Non-pigmented ciliary epithelial cell (primary cell): ENCODE measurements at places on chromosomes 7 and 10.

GRCh38 chr10:133399123-133399601, 5.2 kb downstream of the MTG1 start:
- DNase-seq: no peak

DNA sequence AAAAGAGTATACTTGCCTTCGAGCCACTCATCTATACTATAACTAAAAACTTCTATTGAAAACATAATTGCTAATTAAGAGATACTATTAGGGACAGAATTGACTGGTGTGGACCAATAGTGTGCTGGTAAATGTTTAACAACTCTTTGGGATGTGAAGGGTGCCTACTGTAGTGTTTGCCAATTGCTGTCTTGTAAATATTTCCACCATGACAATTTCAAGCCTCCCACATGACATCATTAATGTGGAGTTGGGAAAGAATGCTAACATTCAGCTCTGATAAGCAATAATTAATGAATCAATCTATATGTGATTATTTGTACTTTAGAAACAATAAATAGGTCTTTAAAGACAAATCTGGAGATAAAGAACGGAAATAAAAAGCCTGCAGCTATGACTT, 136.8 kb downstream of the DGKB start:
- no peak for DNase-seq

- no peak for DNase-seq
Observed at GRCh38 chr10:88530629-88531391, 52.3 kb downstream of the RNLS start.

DNA sequence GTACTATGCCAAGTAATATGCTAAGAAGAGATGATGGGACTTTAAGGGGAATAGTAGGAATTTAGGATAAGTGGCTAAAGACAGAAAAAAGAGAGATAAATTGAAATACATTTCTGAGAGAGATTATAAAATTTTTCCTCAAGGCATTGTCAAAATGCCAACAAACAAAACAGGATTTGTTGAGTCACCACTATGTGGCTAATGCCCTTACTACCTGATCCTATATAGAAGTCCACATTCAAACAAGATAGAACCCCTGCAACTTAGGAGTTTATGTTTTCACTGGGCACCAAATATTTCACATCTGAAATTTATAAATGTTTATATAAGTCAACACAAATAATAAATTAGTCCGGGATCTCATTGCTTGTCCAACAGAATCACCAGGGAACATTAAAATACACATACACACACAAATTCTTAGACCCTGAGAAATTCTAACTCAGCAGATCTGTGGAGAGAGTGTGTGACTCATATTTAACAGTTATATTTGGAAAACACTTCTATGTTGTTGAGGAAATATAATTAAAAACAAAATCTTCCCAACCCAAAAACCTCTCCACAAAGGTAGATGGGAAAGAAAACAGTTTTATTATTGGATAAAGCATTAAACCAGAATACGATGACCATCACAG, 154.3 kb downstream of the PPP1R3A start:
- DNase-seq: no peak

DNA sequence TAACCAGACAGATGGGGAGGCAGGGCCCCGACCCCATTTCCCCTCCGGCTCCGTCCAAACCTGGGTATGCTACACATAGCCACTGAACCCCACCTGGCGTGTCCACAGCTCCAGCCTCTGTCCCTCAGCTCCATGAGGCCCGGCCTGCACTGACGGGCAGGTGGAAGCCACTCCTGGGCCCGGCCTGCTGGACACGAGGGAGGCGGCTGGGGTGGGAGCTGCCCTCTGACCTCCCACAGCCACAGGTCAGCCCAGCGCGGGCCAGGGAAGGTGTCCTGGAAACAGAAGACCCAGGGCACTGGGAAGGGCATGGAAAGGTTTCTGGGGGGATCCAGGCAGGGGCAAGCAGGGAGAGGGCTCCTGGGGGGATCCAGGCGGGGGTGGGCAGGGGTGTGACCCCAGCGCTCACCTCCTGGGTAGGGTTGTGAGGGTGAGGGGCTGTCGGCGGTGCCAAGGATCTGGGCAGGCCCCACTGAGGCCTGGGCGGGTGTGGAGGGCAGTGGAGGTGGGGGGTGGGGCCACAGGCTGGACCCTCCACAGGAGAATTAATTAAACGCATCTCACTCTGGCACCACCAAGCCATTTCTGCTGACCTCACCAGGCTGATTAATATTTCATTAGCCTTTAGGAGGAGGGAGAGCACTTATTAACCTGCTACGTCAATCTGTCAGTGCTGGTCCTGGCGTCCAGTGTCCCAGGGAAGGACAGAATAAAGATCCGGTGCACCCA, 108.9 kb downstream of the UNCX start:
- DNase-seq: no peak

DNA sequence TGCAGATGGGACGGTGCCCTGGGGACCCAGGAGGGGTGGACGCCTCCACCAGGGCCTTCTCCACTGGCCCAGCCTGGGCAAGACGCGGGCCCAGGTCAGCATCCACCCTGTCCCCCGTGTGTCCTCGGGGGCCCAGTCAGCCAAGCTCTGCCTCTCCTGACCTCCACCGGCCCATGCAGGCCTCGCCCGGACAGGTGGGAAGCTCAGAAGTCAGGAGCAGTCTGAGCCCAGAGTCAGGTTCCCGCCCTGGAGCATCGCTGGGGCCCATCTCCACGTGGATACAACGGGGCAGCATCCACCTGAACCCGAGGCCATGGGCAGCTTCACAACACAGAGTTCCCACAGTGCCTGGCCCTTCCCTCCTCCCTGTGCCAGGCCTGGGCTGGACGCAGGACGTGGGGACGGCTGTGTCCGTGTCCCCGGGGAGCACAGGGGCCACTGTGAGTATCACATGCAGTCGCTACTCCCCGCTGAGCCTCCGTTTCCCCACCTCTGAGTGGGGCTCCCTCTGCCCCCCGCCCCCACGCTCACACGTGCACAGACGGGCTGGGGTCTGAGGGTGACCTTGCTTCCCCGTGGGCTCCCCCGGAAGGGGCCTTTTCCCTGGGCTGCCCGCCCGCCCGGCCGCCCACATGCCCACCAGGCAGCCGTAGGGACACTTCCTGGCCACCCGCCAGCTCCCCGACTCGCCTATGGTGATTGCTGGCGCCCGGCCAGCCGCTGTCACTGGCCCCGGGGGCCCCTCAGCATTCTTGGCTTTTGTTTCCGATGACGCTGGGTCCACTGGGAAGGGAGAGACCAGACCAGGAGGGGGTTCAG, 64.3 kb downstream of the PDGFA start:
- DNase-seq: no peak

DNA sequence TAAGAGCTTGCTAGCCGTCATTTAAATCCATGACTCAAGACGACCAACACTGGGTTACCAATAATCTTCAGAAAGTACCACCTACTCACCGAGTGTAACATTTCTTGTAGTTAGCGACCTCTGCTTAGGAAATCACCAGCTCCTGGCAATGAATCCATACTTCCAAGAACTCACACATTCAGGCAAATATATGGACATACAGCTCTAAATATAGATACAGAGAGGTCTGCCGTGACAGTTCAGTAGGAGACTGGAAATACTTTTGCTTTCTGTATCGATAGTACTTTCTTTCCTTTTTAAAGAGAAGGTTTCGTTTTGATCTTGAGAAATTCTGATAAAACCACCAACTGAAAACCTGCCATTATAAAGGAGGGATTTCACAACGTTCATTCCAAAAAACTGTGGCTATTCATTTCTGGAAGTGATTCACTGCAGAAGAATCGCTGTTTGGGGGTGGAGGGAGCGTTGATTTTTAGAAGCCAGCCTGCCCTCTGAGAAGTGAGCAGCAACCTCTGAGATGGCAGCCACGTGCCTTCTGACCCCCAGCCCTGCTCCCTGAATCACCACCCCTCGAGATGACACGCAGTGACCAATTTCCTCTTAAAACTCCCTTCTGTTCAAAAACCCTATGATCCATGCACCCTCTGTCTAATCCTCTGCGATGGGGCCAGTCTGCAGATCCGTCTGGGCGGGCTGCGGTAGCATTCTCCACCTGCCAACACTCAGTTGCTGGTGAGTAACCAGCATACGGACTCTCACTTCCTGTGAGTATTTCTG, 179.0 kb upstream of the KLF14 start:
- peak; percentile 94 for DNase-seq

- no peak for DNase-seq
Observed at GRCh38 chr7:103593691-103594090, 147.7 kb upstream of the SLC26A5 start.

DNA sequence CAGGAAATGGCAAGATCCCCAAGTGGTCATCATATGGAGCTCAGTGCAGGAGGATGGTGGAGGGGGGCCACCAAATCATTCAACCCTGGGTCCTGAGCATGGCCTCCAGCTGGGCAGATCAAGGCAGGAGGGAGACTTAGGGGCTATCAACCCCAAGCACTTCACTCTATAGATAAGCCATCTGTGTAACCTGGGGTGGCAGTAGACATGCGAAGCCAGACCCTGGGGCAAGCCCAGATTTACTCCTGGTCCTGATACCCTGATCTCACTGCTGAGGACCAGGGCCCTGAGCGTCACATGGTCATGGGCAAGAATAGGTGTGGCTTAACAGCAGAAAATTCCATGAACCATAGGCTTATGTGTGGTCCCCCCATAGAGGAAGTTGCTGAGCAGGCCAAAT, 173.0 kb upstream of the ADCY1 start:
- no peak for DNase-seq

DNA sequence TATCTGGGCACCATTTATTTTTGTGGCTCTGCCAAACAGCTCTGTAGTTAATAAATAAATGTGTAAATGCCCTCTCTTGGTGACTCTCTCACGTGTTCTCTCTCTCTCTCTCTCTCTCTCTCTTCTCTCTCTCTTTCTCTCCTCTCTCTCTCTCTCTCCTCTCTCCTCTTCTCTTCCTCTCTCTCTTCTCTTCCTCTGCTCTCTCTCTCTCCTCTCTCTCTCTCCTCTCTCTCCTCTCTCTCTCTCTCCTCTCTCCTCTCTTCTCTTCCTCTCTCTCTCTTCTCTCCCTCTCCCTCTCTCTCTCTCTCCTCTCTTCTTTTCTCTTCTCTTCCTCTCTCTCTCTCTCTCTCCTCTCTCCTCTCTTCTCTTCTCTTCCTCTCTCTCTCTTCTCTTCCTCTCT, 145.8 kb upstream of the TMEM72 start:
- no peak for DNase-seq

GRCh38 chr7:102917436-102918353, 4.9 kb downstream of the LRRC17 start:
- no peak for DNase-seq

DNA sequence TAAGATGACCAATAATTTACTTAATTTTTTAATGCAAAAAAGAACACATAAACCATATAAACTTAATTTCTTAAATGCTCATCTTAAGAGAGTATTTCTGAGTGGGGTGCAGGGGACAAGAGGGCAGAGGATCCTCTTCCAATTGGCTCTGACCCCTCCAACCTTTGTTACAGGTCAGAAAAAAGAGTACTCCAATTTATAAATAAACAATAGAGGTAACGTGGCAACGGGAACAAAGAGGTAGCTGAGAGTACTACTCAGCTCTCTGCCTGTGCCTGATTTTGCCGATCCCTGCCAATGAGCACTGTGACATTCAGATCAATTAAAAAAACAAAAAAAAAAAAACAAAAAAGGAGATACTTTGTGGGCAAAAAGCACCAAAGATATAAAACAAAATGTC, 307.9 kb downstream of the PARD3 start:
- DNase-seq: no peak

DNA sequence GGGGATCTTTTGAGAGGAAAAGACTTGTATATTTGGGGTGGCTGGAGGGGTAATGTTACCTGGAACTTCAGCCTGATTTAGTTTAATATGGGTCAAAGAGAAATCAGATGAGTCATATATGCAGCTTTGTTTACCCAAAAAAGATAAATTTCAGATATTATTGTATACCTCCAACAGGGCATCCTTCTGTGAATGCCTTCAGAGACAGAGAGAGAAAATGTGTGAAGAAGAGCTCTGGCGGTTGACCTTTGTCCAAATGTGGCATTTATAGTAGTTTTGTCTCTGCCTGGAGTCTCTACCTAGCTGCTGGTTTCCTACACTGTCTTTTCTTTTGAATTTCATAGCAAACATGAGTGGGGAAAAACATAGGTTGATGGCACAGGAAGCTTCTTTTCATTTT, 21.6 kb downstream of the LRMDA start:
- DNase-seq: no peak

GRCh38 chr10:83666762-83667161, 472.5 kb upstream of the GHITM start:
- DNase-seq: no peak

DNA sequence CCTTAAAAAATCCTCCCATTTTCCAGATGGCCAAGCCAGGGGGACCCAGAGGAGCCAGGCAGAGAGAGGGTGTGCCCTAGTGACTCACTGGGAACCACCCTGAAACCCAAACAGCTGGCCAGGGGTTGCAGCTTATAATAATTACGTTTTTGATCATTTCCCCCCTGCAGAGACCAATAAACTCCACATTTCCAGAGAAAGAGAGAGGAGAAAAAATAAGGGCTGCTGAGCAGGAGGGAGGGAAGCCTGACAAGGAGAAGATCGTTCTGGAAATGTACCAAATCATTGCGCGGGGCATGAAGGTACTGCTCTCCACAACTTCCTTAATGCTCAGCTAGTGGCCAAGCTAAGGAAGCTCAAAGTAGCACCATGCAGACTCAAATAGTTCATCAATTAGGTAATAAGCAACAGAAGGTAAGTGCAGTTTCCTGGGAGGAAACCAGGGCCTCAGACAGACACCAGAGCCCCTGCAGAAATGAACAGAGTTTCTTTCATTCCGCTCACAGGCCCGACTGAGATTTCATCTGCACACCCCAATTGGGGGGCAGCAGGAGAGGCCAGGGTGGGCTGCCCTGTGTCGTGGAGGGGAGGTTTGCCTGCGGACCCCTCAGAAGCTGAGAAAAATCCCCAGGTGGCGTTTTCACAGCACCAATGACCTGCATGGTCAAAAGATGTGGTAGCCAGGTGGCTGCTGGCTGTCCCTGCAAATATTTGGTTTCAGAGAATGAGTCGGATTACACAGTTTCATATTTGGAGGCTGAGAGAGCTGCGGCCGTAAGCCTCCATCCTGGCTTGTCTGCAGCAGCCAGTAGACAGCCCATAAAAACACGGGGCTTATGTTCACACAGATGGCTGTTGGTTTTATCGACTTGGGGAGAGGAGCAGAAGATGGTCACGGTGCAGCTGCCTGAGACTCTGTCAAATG, 153.2 kb upstream of the LYZL2 start:
- no peak for DNase-seq

- DNase-seq: no peak
Observed at GRCh38 chr10:72079356-72079755, 9.0 kb downstream of the SPOCK2 start.

GRCh38 chr7:105831824-105832535, 44.4 kb downstream of the ATXN7L1 start:
- DNase-seq: no peak
